Fibroblast of skin of left biceps (primary cell): ENCODE measurements at places on chromosomes 4 and X.

DNA sequence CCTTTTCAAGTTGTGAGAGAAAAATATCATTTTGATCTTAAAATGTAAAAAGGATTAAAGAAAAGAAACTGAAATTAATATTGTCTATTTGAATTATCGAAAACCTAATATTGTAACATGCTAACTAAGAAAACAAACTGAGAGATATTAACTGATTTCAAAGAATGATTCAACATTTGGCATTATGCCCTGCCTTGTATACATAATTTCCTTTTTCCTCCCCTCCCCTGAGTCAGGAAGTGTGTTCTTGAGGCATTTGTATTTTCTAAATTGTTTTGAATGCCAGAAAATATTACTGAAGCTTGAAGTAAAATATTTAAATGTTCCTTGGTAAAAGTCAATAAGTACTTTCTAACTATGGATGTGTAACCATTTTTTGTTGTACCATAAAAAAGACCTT is 49.4 kb downstream of the RPS6KA3 start:
- DNase-seq = no peak

GRCh38 chr4:20506827-20507226 is 193.4 kb upstream of the PACRGL start:
- DNase-seq = peak; percentile 43

DNA sequence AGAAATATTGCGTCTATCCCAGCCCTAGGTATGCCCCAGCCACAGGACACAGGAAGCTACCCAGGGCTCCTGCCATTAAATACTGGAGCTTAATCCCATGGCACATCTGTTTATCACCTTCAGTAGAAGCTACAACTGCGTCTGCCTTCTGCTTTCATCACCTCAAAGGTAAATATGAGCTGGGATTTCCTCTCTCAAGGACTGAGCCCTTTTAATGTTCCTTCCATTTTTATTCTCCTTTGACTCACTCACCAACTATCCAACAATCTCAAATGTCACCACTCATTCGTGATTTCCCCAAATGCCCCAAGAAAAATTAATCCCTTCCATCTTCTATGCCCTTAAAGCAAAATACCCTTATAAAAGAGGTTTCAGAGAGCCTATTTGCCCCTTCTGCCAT is 1.8 kb upstream of the MID1 start:
- DNase-seq = no peak

- DNase-seq = no peak
Observed at GRCh38 chrX:101206471-101206870, 13.1 kb upstream of the DRP2 start.

- DNase-seq = no peak
Observed at GRCh38 chr4:151864068-151864467, 103.3 kb upstream of the GATB start.

DNA sequence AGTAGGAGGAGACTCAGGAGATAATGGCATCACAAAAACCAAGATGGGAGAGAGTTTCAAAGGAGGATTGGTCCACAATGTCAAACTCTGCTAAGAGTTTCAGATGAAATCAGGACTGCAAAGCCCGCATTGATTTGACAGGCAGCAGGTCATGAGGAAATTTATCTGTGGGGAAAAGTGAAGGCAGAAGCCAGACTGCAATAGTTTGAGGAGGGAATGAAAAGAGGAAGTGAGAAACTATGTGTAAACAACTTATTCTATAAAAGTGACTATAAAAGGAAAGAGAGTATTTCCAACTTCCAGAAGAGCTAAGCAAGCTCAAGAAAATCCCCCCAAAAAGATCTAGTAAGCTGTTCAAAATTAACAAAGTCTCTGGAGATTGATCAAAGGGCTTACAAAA is 66.3 kb upstream of the DGKK start:
- no peak for DNase-seq
